NCI-H510A treated with DMSO at 0.1 percent for 48 hours (cell line): ENCODE measurements at places on chromosomes 3 and 15.

- no peak for DNase-seq
These were observed 41.7 kb downstream of the SNX4 start for GRCh38 chr3:125478326-125478725.

DNA sequence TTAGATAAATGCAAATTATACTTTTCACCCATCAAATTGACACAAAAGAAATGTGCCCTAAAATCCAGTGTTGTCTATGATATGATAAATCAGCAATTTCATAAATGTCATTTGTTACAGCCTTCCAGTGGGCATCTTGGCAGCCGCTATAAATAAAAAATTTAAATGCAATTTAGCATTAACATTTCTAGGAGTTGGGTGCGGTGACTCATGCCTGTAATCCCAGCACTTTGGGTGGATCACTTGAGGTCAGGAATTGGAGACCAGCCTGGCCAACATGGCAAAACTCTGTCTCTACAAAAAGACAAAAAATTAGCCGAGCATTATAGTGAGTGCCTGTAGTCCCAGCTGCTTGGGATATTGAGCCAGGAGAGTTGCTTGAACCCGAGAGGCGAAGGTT is 65.9 kb upstream of the POMGNT2 start:
- no peak for DNase-seq

- DNase-seq, result no peak
These were observed 539.0 kb downstream of the FGF12 start for GRCh38 chr3:192188218-192188835.

DNA sequence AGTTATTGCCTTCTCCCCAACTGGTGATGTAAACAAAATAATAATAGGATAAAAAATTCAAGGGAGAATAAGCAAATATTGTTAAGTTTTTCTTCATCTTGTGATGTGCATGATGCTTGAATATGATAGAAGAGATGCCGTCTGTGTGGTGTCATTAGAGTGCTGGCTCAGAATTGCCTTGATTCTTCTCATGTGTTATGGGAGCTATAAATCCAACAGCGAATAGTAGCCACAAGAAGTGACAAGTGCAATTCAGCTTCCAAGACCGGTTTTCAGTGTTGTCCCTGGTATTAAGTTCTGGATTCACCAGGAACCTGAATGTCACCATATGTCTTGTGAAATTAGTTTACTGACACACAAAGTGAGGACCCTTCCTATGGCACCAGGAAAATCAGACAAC is 547.0 kb downstream of the NSUN3 start:
- DNase-seq, result no peak
